KG1 (cell line): ENCODE measurements at places on chromosomes 13 and 19.

DNA sequence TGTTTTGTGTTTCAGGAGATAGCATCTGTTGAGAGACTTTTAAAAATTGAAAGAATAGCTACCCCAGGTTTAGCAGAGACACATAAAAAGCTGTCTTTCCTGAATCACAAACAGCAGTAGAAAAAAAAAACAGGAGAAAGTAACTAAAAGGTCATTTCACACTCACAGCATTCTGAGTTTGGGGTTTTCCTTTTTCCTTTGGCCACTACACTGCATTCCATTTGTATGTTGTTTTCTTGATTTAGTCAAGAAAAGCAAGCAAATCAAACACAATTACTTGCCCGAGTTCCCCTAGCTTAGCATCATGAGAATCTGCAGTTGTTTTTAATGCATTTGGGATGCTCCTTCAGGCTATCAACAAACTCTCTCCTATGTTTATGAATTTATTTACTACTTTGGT is 161.0 kb downstream of the KCTD12 start:
- DNase-seq: no peak

- DNase-seq: no peak
Measured at GRCh38 chr13:87923753-87924152, 252.6 kb downstream of the SLITRK5 start.

DNA sequence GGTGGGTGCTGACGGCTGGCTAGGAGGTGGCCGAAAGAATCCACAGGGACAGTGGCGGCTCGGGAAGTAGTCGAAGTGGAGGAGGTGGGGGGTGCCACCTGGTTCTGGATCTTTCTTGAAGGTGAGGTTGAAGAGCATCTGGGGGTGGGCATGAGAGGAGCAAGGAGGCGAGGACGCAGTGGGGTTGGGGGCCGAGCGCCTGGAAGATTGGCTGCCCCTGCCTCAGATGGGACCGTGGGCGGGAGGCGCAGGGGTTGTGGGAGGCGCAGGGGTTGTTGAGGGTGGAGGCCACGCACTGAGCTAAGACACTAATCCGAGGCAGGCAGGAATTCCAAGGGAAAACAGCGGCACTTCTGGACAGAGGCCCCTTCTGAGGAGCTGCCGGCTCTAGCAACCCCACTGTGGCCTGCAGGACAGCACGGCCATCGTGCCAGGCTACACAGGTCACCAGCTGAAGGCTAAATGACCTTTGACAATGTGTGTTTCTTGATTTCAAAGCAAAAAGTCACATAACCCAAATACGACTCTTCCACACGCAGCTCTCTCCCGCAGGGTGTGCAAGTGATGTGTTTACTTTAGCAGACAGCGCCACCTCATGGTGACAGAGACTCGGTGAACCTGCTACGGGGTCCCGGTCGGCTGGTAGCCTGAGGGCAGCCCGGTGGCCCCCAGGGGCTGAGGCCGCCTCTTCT is 44.1 kb upstream of the RANBP3 start:
- peak; percentile 1 for DNase-seq

- no peak for DNase-seq
Measured at GRCh38 chr13:69234171-69234570, 873.5 kb upstream of the ATXN8OS start.

- DNase-seq: no peak
Measured at GRCh38 chr13:65914716-65915115, 1315.4 kb downstream of the PCDH9 start.

DNA sequence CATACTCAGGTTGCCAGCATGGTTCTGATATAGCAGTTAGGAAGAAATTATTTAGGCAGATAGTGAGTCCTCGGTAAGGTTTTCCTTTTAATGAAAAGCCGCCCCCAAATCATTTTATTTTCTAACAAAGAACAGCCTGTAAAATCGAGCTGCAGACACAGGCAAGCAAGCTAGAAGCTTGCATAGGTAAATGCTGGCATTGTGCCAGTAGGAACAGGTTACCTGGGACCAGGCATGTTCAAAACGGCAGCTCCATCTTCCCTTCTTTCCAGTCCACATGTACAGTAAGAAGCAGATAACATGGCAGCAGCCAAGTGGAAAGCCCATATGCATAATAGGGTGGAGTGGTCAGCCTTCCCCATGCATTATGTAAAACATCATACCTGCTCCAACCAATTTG is 71.1 kb downstream of the UGGT2 start:
- DNase-seq: no peak

- no peak for DNase-seq
Measured at GRCh38 chr13:25862156-25862555, 189.7 kb downstream of the SHISA2 start.
